ENCODE measurements at places on chromosomes 6 and 20. TPM values are rescaled to one million over a fixed set of nuclear protein-coding genes. Genes with fewer than 3 reads are reported as not detected.

The FRK gene
- total RNA-seq: 0.82 TPM

The SCUBE3 gene
- total RNA-seq: not detected

- DNase-seq: no peak
Measured at GRCh38 chr6:41055149-41055548, 2.1 kb downstream of the APOBEC2 start.

- DNase-seq: peak; percentile 53
Measured at GRCh38 chr6:16760516-16761470, at the start of gene ATXN1. ATXN1 (minus strand) TSS chr6:16761460.

DNA sequence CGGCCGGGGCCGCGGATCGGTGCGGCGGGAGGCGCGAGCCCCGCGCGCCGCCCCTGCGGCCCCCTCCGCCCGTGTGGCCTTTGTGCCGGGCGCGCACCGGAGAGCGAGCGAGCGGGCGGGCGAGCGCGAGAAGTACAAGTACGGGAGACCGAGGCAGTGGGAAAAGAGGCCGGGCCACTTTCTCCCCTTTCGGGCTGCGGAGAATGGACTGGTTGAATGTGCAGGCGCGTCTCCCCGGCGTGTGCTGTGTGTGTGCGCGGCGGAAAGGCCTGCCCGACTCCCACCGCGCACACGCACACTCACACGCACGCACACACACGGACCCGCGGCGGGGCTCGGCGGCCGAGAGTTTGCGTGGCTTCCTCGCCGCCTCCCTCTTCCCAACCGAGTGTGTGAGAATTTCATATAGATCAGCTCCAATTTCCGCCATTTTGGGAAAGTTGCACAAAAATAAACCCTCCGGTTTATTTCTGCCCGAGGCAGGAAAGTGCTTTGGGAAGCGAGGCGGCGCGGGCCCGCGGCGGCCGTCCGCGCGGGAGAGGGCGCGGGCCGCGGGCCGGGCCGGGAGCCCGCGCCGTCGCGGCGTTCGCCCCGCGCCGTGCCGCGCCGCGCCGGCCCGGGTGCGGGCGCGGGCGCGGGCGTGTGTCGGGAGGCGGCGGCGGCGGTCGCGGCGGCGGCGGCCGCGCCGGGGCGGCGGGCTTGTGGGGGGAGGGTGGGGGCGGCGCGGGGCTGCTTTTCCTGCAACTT is 1.1 kb downstream of the L3MBTL3 start:
- DNase-seq: peak; percentile 52

GRCh38 chr6:164252291-164252690 is 837.8 kb downstream of the QKI start:
- DNase-seq: no peak

DNA sequence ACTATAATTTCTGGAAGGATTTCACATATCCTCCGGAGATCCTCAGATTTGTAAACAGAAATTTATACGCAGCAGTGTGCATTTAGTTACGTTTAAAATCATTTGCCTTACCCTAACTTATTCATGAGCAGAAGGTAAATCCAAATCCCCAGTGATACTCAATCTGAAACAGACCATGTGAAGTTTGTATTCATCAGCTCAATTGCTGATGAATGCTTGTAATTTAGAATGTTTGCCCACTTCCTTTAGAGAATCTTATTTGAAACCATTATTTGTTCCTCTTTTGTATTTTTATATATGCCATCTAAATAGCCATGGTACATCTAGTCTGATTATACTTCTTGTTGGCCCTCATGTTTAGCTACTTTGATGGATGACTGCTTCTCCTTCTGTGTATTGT is 15.4 kb downstream of the TAAR1 start:
- no peak for DNase-seq

DNA sequence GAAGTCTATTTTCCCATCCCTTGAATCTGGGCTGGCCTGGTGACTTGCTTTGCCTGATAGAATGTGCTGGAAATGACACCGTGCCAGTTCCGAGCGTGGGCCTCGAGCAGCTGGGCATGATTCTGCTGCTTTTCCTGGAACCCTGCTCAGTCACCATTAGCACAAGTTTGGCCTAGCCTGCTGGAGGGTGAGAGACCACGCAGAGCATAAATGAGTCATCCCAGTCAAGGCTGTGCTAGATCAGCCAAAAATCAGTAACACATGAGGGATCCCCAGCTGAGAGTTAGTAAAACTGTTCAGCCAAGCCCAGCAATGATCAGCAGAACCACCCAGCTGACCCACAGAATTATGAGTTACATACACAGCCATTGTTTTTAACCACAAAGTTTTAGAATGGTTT is 74.8 kb upstream of the TOP1 start:
- DNase-seq: no peak

The HMGN3 gene
- total RNA-seq: 18.7 TPM

The EFCAB8 gene
- not detected for total RNA-seq

DNA sequence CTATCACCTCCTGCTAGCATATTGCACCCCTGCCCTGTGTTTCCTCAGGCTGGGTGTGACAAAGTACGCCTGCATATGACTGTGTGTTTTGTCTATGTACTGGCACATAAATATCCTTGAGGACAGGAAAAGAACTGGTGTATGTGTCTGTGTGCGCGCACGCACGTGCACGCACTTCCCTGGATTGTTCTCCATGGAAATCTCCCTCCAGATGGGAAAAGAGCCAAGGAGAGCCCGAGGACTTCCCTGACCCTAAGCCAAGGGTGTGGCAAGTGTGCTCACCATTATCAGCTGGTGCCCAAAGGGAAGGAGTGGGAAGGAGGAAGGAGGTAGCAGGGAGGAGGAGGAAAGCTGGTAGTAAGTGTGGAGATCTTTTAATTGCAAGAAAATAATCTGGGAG is 117.6 kb downstream of the HIVEP2 start:
- DNase-seq: peak; percentile 84

DNA sequence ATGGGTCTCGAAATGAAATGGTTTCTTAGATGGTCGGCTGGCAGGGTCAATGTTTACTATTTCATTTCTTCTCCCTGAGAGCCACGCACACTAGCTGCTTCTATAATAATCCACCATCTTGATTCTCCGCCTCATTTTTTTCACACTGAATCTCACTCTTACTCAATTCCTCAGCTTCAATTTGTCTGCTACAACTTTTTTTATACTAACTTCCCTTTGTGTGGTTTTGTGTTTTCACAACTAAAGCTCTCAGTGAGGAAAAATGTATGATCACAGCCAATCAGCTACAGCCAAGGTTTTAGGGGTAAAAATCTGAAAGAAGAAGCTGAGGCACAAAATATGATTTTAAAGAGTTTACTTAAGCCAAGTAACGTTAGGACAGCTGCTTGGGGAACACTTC is 1309.4 kb downstream of the EPHA7 start:
- no peak for DNase-seq

DNA sequence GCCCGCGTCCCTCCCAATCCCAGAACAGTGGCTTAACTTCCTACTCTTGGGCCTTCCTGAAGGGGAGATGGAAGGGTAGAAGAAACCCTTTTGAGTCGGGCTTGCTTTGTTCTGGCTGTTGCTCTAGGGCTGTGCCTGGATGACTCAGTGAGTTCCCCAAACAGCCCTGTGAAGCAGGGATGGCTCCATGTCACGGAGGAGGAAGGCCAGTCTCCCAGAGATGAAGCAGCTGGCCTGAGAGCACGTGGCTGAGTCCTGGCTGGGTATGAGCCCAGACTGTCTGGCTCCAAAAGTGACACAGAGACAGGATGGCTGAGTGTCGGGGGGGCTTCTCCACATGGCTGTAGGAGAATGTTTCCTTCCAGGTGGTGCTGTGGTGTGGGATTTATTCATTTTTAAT is 4.6 kb downstream of the SYTL3 start:
- DNase-seq: peak; percentile 48

DNA sequence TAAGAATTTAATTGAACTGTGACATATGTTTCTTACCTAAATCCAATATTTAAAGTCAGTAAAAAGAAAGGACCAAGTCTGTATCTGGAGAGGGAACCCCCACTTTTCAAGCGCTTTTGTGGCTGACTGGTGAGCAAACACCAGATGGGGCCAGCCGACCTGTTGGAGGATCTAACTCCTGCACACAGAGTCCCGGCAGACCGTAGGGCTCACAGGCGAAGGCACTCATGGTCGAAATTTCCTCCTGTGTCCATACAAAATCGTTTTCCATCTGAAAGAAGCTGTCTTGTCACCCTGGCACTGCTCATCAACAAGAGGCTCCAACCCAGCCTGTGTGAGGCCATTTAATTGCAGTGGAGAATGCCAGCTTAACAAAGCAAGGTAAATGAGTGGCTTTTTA is 94.0 kb downstream of the SCML4 start:
- no peak for DNase-seq

The TRIM10 gene
- total RNA-seq: not detected

The IL17F gene
- not detected for total RNA-seq

The OXT gene
- total RNA-seq: not detected

DNA sequence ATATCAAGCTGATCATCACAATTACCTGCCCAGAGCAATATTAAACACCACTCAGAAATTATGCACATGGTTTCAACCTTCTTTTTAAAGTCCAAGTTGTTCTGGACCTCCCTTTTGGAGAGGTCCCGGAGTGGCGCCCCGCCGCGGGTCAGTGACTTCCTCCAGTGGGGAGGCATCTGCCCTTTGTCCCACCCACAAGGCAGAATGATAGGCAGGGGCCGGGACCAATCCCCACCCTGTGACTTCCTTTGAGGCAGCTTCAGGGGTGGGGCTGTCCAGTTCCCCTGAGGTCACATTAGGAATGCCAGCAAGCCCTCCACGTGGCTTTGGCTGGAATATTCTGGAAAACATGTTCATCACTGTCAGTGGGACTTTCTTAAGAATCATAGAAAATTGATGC is 207.0 kb downstream of the ANKRD60 start:
- no peak for DNase-seq

GRCh38 chr6:18595774-18596530 is 208.8 kb downstream of the RNF144B start:
- peak; percentile 73 for DNase-seq

The GPR63 gene
- 0.42 TPM for total RNA-seq

- no peak for DNase-seq
Measured at GRCh38 chr6:17998003-17998402, 10.6 kb upstream of the KIF13A start.

GRCh38 chr6:128520436-128521281 is at the start of gene PTPRK:
PTPRK (minus strand) TSS chr6:128520599; CDS start chr6:128520358, 241 bp downstream.
- peak; percentile 93 for DNase-seq

GRCh38 chr6:36576578-36576977 is 17.6 kb upstream of the SRSF3 start:
- DNase-seq: no peak

DNA sequence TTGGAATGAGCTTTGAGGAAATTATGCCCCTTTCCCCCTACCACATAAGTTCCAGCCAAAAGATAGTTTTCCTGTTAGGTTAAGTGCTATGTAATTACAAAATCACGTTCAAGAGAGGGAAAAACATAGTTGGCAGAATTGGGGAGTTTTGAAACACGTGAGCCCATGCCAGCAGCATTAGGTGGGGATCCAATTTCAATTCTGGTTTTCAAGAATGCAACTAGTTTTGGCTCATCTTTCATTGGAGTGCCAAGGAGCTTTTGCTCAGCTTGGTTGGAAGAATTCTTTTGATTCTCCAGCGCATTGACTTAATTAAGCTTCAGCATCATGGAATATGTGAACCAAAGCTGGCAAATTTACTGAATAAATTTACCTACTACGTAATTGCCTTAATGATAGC is 95.9 kb downstream of the SAMD5 start:
- DNase-seq: peak; percentile 70

DNA sequence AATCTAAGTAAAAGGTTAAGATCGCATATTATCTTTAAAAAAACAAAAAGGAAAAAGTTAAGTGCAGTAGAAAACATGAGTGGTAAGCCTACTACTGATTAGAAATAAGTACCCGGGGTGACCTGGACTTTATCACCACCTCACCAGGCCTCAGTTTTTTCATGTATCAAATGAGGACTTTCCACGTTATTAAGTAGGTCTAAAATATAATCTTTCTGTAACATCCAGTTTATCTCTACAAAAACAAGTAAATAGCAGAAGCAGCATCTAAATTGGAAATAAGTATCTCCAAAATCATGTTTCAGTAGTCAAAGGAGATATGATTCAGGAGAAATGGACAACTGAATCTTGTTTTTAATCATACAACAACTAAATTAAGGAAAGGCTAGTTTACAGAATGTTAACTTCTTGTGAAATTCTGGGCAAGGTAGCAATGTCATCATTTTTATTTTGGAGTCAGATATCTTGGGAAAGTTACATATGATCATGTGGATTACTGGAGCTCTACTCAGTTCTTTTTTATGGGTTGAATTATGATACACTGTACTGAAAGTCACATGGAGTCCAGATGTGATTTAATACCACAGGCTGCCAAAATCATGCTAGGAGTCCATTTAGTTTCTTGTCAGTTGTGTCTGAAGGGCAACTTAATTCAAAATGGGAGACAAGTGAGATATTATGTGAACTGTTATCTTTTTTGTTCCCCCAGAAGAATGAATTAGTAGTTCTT is 114.7 kb upstream of the PRL start:
- peak; percentile 25 for DNase-seq

- no peak for DNase-seq
Measured at GRCh38 chr20:25280051-25280573, 32.2 kb downstream of the PYGB start.

The DSP gene
- total RNA-seq: 163 TPM

DNA sequence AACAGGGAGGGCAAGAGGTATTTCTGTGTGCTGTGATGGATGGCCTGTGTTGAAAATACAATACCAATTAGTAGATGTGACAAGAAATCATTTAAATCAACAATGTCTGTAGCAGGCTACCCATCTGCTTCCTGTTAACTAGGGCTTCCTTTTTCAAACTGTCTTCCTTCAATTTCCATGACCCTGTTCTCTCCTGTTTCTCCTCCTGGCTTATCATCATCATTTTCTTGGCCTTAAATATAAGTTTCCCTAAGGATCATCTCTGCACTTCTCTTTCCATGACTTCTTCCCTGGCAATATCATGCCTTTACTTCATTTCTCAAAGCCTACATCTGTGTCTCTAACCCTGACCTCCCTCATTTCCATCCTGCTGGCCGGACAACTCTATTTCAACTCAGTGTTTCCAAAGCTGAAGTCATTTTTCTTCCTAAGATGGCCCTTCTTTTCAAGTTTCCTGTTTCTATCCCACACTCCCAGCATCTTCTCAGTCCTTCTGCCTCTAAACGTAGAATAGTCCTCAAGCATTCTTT is 18.2 kb downstream of the ZC2HC1B start:
- no peak for DNase-seq

- DNase-seq: no peak
Measured at GRCh38 chr20:37414224-37415035, 68.5 kb downstream of the SRC start.

- peak; percentile 16 for DNase-seq
Measured at GRCh38 chr6:95917034-95917433, 98.7 kb upstream of the FUT9 start.

Data from MCF 10A (cell line).